ENCODE measurements at places on chromosomes 1 and 21. TPM values are rescaled to one million over a fixed set of nuclear protein-coding genes. Genes with fewer than 3 reads are reported as not detected.
A peak's percentile ranks its signal among the peaks of the same experiment; 100 is the strongest.

DNA sequence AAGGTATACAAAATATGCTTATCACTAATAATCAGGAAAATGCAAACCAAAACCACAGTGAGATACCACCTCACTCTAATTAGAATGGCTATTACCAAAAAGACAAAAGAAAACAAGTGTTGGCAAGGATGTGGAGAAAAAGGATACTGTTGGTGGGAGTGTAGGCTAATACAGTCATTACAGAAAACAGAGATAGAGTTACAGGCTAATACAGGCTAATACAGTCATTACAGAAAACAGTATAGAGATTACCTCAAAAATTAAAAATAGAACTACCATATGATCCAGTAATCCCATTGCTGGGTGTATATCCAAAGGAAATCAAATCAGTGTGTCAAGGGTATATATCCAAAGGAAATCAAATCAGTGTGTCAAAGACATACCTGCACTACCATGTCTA lies 238.4 kb downstream of the PLPP3 start:
- no peak for DNase-seq

- no peak for DNase-seq
Measured at GRCh38 chr1:181095763-181096184, 7.3 kb downstream of the IER5 start.

GRCh38 chr1:113975211-113975895 lies 3.9 kb upstream of the OLFML3 start:
- DNase-seq, result peak; percentile 47

Gene CR1L
- not detected for total RNA-seq
